Thyroid gland (tissue), 4 donors: ENCODE measurements at places on chromosomes 7 and 10. TPM values are rescaled to one million over a fixed set of nuclear protein-coding genes. Genes with fewer than 3 reads are reported as not detected.

Gene PNLIPRP1
- not detected for total RNA-seq

Gene ATRNL1
- total RNA-seq: 2.3 TPM

Gene TUBB8
- total RNA-seq: 0.50 TPM

Gene DNAH11
- 9.9 TPM for total RNA-seq

Gene ANKRD61
- not detected for total RNA-seq

Gene GRM3
- not detected for total RNA-seq
